Aorta (tissue), 5 donors: ENCODE measurements at places on chromosomes 12 and 14.

DNA sequence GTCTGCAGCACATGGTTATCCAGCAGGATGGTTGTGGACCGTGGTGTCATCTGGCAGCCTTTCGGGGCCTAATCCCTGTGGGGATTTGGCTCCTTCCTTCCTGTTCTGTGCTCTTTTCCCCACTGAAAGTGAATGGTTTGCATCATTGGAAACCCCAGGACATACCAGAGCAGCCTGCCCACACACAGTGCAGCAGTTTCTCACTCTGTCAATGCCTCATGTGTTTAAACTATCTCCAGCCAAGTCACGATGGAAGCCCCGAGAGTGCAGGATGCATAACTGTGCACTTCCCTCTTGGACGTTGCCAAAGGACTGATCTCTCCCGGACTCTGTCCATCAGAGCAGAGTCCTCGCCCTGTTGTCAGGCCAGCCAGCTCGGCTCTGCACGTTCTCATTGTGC lies 29.0 kb upstream of the AMN start:
- H3K27ac ChIP-seq, result no peak overlapping the region
- H3K4me3 ChIP-seq, result no peak overlapping the region
- no peaks in the 10 kb centered on the region for H3K27me3 ChIP-seq
- H3K36me3 ChIP-seq, result no peaks in the 10 kb centered on the region
- peak; percentile 69 for DNase-seq

DNA sequence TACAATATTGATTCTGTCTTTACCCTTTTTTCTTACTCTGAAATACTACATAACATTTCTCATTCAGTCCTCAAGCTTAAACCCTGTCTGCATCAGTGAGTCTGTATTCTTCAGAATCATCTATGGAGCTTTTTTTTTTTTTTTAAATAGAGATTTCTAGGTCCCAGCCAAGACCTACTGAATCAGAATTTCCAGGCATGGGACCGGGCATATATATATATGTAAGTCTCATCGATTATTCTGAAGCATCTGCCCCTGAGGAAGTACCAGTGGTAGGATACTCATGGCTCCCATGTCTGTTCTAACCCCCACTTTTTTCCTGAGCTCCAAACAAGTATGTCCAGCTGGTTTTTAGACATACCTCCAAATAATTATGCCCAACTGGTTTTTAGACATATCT lies 6.1 kb downstream of the DDX47 start:
- DNase-seq, result no peak
- H3K4me1 ChIP-seq, result peaks cover 6% of the 10 kb centered on the region
- no peaks in the 10 kb centered on the region for H3K27me3 ChIP-seq
- H3K27ac ChIP-seq, result peak overlapping the region; percentile 68
- peaks cover 7% of the 10 kb centered on the region for H3K36me3 ChIP-seq
- no peak overlapping the region for H3K4me3 ChIP-seq

GRCh38 chr12:121121805-121122204 lies 10.9 kb upstream of the P2RX7 start:
- H3K27me3 ChIP-seq, result no peaks in the 10 kb centered on the region
- no peak overlapping the region for H3K4me3 ChIP-seq
- DNase-seq, result no peak
- no peaks in the 10 kb centered on the region for H3K4me1 ChIP-seq

GRCh38 chr12:43317156-43317555 lies 234.8 kb downstream of the ADAMTS20 start:
- H3K36me3 ChIP-seq, result no peaks in the 10 kb centered on the region
- no peak for DNase-seq
- H3K27me3 ChIP-seq, result no peaks in the 10 kb centered on the region
- H3K4me1 ChIP-seq, result no peaks in the 10 kb centered on the region
- no peak overlapping the region for H3K27ac ChIP-seq

DNA sequence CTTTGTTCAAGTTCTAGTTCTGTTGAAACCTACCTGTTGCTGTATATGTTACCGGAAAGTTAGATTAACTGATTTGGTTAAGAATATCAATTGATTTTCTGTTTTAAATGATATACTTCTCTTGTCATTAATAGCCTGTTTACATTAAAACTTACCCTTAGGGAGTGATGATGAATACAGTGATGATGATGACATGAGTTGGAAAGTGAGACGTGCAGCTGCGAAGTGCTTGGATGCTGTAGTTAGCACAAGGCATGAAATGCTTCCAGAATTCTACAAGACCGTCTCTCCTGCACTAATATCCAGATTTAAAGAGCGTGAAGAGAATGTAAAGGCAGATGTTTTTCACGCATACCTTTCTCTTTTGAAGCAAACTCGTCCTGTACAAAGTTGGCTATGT lies 33.0 kb downstream of the CAND1 start:
- peaks cover 12% of the 10 kb centered on the region for H3K36me3 ChIP-seq
- H3K4me1 ChIP-seq, result no peaks in the 10 kb centered on the region
- DNase-seq, result no peak
- no peaks in the 10 kb centered on the region for H3K27me3 ChIP-seq
- H3K27ac ChIP-seq, result no peak overlapping the region

GRCh38 chr12:53078425-53079225 lies 565 bp downstream of the SPRYD3 start:
- H3K36me3 ChIP-seq, result no peaks in the 10 kb centered on the region
- peak overlapping the region; percentile 70 for H3K27ac ChIP-seq
- peaks cover 2% of the 10 kb centered on the region for H3K4me1 ChIP-seq
- peak overlapping the region; percentile 79 for H3K4me3 ChIP-seq
- no peaks in the 10 kb centered on the region for H3K27me3 ChIP-seq
- no peak for DNase-seq

GRCh38 chr12:98274430-98275130 lies 240.8 kb upstream of the TMPO start:
- DNase-seq, result no peak
- H3K36me3 ChIP-seq, result no peaks in the 10 kb centered on the region
- H3K4me1 ChIP-seq, result no peaks in the 10 kb centered on the region
- no peak overlapping the region for H3K4me3 ChIP-seq

DNA sequence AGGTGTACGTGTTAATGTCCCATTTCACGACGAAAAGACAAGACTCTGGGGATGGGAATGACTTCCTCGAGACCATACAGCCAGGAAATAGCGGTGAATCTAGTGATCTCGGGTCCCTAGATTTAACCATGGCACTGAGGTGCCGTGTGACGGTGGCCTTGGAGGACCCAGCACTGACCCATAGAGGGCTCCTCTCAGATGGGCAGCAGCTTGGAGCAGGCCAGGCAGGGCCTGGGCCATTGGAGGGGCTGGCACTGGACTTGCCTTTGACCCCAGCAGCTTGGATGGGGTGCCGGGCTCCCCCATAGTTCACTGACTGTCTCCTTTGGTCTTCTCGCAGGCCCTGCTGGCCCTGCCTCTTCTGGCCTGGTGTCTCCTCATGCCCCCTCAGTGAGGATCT lies 5.4 kb downstream of the TCL1B start:
- no peaks in the 10 kb centered on the region for H3K36me3 ChIP-seq
- H3K4me1 ChIP-seq, result no peaks in the 10 kb centered on the region
- H3K4me3 ChIP-seq, result no peak overlapping the region
- no peaks in the 10 kb centered on the region for H3K27me3 ChIP-seq
- DNase-seq, result no peak
- no peak overlapping the region for H3K27ac ChIP-seq

DNA sequence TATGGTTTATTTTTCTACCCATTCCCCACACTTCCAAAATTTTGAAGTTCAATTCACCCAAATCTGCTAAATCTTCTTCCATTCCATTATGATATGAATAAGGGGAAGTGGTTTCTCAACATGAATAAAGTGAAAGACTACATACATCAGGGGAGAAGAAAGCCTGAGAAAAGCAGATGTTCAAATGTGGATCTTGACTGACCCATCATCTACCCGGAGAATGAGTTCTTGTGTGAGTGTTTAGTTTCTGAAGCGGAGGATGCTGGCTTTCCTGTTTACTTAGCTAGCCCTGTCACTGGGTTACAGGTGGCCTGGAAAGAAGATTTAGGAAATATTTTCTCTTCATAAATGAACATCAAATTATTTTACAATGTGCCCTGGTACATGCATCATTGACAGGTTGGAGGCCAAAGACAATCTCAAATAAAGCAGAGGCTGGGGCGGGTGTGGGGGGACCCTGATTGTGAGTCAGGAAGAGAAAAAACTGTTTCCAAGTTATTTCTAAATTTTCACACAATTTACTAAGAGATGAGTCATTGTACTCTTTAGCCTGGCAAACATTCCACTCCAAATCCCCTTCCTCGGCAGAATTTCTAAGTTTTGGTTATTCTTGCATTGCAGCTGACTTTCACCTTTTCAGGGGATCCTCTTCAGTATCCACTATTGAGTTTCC lies 135.6 kb downstream of the SLC25A21 start:
- H3K4me3 ChIP-seq, result no peak overlapping the region
- H3K27me3 ChIP-seq, result no peaks in the 10 kb centered on the region
- no peak for DNase-seq
- H3K27ac ChIP-seq, result peak overlapping the region; percentile 70

DNA sequence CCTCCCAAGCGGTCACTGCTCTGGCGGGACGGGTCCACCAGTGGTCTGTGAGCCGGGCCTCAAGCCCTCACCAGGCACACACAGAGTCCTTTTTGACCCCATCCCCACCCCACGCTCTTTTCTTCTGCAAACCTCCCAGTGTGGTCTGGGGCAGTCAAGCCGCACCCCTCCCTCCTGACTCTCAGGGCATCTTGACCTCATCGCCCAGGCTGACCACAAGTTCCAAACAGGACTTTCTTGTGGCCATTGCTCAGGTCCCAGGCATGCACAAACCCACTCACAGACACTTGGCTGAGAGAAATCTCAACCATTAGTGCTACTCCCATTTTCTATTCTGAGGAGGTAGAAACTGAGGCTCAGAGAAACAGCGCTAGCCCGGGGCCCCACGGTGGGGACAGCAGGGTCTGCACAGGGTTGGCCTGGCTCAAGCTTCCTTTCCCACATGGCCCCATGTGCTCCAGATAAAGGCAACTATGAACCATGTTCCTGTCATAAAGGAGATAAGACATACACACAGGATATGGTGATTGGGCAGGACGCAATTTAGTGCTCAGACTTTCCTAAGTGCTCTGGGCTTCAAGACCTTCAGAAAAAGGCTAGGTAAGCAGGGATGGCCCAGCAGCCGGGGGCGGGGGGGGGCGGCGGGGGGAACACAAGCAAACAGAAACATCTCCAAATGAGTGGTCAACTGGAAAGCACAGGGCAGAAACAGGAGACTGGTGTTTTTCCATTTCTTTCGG lies 69.6 kb downstream of the ITPK1 start:
- no peaks in the 10 kb centered on the region for H3K36me3 ChIP-seq
- no peaks in the 10 kb centered on the region for H3K27me3 ChIP-seq
- H3K4me3 ChIP-seq, result no peak overlapping the region
- H3K4me1 ChIP-seq, result peaks cover 2% of the 10 kb centered on the region

GRCh38 chr12:65811968-65812700 lies 12.1 kb upstream of the HMGA2 start:
- no peaks in the 10 kb centered on the region for H3K4me1 ChIP-seq
- no peaks in the 10 kb centered on the region for H3K27me3 ChIP-seq
- no peak overlapping the region for H3K4me3 ChIP-seq
- no peak for DNase-seq
- no peaks in the 10 kb centered on the region for H3K36me3 ChIP-seq
- no peak overlapping the region for H3K27ac ChIP-seq

- no peaks in the 10 kb centered on the region for H3K36me3 ChIP-seq
- peak overlapping the region; percentile 63 for H3K27ac ChIP-seq
- H3K27me3 ChIP-seq, result no peaks in the 10 kb centered on the region
- H3K4me3 ChIP-seq, result no peak overlapping the region
These were observed 59.1 kb downstream of the DCAF5 start for GRCh38 chr14:69093631-69094421.

DNA sequence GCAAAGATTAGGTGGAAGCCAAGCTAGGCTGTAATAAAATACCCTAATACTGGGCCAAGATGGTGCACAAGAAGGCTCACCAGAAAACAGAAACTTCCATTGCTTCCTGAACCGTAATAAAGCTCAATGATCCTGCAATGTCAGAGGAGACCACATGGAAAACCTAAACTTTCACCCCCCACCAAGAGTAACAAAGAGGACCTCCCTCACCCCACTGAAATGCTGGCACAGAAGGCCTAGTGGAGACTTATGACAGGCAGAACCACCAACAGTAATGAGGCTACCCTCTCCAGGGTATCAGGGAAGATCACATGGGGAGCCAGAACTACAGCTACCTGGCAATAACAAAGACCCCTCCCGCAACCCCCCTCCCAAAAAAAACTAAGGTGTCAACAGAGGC lies 43.1 kb downstream of the CEP83 start:
- no peaks in the 10 kb centered on the region for H3K4me1 ChIP-seq

DNA sequence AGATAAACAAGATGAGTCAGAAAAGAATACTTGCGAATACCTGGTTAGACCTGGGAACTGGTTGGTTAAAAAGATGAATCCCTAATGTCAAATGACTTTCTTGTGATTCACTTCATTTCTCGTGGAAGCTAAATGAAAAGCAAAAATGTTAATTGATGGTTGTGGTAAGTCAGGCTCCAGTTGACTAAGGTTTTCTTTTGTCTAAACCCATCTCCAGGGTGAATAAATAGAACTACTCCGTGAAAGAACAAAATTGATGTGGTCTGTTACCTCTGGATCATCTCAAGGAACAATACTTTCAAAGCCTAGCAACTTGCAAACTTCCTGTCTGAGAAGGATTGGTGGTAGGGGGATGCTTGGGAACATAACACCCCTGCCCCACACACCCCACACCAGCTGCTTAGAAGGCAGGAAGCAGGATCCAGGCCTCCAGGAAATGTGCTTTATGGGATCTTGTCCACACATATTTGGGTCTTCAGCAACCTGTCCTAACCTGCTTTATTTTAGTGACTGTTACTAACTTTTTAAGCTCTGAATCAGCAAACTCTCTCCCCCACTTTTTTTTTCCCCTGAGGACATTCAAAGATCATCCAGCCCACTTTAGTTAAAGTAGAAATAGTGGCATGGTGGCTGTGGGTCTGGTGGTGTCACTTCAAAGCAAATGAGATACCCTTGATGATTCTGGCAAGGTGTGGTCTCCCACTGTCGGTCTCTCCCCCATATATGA lies 60.4 kb upstream of the PTHLH start:
- H3K27me3 ChIP-seq, result no peaks in the 10 kb centered on the region
- no peak overlapping the region for H3K27ac ChIP-seq
- H3K4me1 ChIP-seq, result no peaks in the 10 kb centered on the region
- no peak for DNase-seq

- no peak overlapping the region for H3K27ac ChIP-seq
- DNase-seq, result no peak
- no peaks in the 10 kb centered on the region for H3K27me3 ChIP-seq
- H3K36me3 ChIP-seq, result no peaks in the 10 kb centered on the region
These were observed 364.1 kb upstream of the KITLG start for GRCh38 chr12:88944397-88944796.

DNA sequence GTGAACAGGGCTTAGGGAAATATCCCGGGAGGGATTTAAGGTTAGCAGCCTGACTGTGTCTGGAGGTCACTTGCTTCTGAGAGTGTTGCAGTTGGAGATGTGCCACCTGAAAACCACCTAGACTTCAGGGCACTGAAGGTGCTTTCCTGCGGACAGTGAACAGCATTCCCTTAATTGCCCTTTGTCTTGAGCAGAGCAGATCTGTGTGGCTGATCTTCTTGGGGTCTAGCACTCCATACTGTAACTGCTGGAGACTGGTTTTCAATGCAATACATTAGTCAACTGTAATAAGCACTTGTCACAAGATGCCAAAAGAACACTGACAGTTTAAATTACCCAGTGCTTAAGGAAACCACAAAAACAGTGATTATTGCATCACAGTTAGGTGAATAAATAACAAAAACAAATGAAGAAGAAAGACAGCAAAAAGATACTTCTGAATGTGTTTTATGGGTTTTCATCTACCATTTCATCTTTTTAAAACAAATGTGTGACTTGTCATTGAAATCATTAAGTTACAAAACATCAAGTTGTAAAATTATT lies 111.8 kb downstream of the PRIMA1 start:
- DNase-seq, result no peak
